ENCODE measurements at places on chromosomes 5 and 9.

DNA sequence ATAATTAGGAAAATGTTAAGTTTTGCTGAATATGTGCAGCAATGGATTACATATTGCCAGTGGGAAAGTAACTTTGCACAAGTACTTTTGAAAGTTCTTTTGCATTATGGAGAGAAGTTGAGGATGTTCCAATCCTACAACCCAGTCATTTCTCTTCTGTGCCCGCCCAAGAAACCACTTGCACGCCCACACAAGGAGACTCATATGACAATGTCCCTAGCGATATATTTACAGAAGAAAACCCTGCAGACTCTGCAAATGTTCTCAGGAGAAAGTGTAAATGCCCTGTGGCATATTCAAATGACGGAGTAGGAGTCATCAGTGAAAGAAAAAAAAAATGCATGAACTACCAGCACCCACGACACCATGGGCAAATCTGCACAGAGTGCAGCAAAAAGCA lies 356.5 kb downstream of the CTNND2 start:
- DNase-seq = no peak

- DNase-seq = no peak
Observed at GRCh38 chr5:107541400-107541799, 129.3 kb downstream of the EFNA5 start.

- no peak for DNase-seq
Observed at GRCh38 chr9:93205045-93205768, 21.3 kb downstream of the WNK2 start.

GRCh38 chr5:98755406-98755805 lies 18.1 kb upstream of the RGMB start:
- no peak for DNase-seq

GRCh38 chr5:44365345-44365744 lies 23.9 kb downstream of the FGF10 start:
- no peak for DNase-seq

- DNase-seq = no peak
Observed at GRCh38 chr9:78438780-78439179, 141.9 kb downstream of the PSAT1 start.

- no peak for DNase-seq
Observed at GRCh38 chr5:123785162-123786071, 273.4 kb downstream of the CSNK1G3 start.

Data from CD4-positive, alpha-beta T cell treated with Interleukin-17A for 4 hours (primary cell).